Psoas muscle (tissue), 8 donors: ENCODE measurements at places on chromosomes 5 and 9. TPM values are rescaled to one million over a fixed set of nuclear protein-coding genes. Genes with fewer than 3 reads are reported as not detected.
A peak's percentile ranks its signal among the peaks of the same experiment; 100 is the strongest.

Gene LIX1
- polyA plus RNA-seq: not detected

DNA sequence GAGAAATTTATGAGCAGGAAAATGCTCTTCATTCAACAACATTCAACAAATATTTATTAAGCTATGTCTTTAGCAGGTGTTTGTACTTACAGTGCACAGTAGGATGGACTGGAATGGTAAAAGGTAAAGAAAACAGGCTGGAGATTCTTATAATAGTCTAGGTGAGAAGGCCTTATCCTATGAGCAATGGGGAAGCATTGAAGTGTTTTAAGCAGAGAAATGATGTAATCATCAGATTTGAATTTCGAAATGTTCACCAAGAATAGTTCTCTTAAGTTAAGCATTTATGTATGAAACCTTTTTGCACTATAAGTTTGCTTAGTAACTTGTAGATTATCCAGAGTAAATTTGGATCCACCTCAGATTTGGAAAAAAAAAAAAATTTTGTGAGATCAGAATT lies 209.3 kb downstream of the NR3C1 start:
- no peak overlapping the region for H3K4me3 ChIP-seq
- H3K27ac ChIP-seq: peak overlapping the region; percentile 21
- no peak for DNase-seq
- H3K27me3 ChIP-seq: no peaks in the 10 kb centered on the region
- H3K36me3 ChIP-seq: no peaks in the 10 kb centered on the region
- H3K4me1 ChIP-seq: peaks cover 21% of the 10 kb centered on the region

GRCh38 chr9:91750343-91750742 lies 199.7 kb downstream of the ROR2 start:
- H3K36me3 ChIP-seq: no peaks in the 10 kb centered on the region
- DNase-seq: no peak
- H3K4me1 ChIP-seq: no peaks in the 10 kb centered on the region
- no peak overlapping the region for H3K27ac ChIP-seq
- H3K27me3 ChIP-seq: no peaks in the 10 kb centered on the region

- no peak for DNase-seq
- no peaks in the 10 kb centered on the region for H3K36me3 ChIP-seq
- H3K27me3 ChIP-seq: no peaks in the 10 kb centered on the region
- H3K27ac ChIP-seq: no peak overlapping the region
- peaks cover 51% of the 10 kb centered on the region for H3K4me1 ChIP-seq
- H3K4me3 ChIP-seq: no peak overlapping the region
These were observed 29.8 kb downstream of the PIK3R1 start for GRCh38 chr5:68245319-68245718.

GRCh38 chr5:133408322-133408721 lies 204.0 kb downstream of the FSTL4 start:
- H3K4me3 ChIP-seq: no peak overlapping the region
- H3K27me3 ChIP-seq: no peaks in the 10 kb centered on the region
- H3K27ac ChIP-seq: no peak overlapping the region
- DNase-seq: no peak
- no peaks in the 10 kb centered on the region for H3K4me1 ChIP-seq
- H3K36me3 ChIP-seq: no peaks in the 10 kb centered on the region

GRCh38 chr9:88975966-88976889 lies 15.0 kb upstream of the S1PR3 start:
- H3K4me3 ChIP-seq: no peak overlapping the region
- DNase-seq: no peak
- no peaks in the 10 kb centered on the region for H3K4me1 ChIP-seq
- no peak overlapping the region for H3K27ac ChIP-seq
- no peaks in the 10 kb centered on the region for H3K36me3 ChIP-seq

Gene EIF4E1B
- 0.04 TPM for polyA plus RNA-seq
